ENCODE measurements at places on chromosomes 1 and 21.

- no peak for DNase-seq
These were observed 81.6 kb upstream of the IRF2BP2 start for GRCh38 chr1:234691567-234691966.

GRCh38 chr1:20426371-20426770 is 59.6 kb downstream of the CAMK2N1 start:
- DNase-seq: no peak

DNA sequence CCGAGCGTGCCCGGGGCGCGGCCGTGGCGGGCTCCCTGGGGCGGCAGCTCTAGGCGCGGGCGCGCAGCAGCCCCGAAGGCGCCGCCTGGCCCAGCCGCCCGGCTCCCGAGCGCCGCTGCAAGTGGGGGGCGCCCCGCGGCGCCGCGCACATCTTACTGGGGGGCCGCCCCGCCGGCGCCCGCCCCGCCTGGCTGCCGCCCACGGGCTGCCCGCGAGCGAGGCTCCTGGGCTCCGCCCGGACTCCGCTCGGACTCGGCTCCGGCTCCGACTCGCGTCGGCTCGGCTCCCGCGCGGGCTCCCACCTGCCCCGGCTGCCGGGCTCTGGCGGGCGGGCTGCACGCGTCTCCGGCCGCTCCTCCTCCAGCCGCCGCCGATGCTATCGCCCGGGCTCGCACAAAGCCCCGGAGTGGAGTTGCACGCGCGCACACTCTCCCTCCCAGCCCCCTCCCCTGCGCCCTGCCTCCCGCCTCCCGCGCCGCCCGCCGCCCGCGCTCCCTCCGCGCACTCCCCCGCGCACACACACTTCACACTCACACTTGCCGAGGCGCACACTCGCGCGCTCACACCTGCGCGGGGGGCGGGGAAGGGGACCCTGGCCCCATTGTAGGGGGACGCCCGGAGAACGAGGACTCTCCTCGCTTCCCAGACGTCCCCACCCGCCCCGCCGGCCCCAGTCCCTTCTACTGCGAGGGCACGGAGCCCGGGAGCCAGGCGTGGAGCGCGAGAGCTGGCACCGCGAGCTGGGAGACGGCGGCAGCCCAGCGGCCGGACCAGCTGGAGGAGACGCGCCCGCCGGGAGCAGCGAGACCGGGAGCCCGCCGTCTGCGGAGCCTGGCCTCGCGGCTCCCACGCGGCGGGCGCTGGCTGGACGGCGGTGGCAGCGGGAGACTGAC is at the start of gene GRIK3:
TSS of gene GRIK3 (minus strand) at position 395 of the 893 bp plus-strand sequence. CDS start 407 bp downstream, outside the sequence.
- DNase-seq: no peak

DNA sequence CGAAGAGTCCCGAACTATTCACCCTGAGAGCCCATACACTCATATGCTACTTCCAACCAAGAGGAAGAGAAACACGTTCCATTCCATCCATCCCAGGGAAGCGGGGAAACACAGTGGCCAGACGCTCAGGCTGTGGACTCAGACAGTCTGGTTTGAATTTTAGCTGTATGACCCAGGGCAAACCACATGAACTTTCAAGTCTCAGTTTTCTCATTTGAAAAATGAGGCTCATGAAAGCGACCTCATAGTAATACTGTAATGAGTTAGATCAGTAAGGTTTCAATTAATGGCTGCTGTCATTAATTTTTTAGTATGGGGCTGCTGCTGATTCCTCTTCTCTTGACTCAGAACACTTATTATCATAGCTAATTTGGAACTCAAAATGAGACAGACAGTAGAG is 1.5 kb downstream of the FCRL4 start:
- no peak for DNase-seq

All from KG1 (cell line).